CD4-positive, alpha-beta memory T cell (primary cell): ENCODE measurements at places on chromosomes 4 and X.

GRCh38 chr4:41505161-41505661, 32.7 kb upstream of the LIMCH1 start:
- DNase-seq, result no peak

GRCh38 chr4:743463-744211, 38.0 kb downstream of the PCGF3 start:
- DNase-seq, result no peak

GRCh38 chr4:17687237-17687857, 72.9 kb downstream of the MED28 start:
- DNase-seq, result no peak

GRCh38 chr4:141258558-141258957, 37.9 kb downstream of the ZNF330 start:
- DNase-seq, result no peak

- DNase-seq, result no peak
These were observed 684.0 kb upstream of the PRKX start for GRCh38 chrX:4397471-4397870.

DNA sequence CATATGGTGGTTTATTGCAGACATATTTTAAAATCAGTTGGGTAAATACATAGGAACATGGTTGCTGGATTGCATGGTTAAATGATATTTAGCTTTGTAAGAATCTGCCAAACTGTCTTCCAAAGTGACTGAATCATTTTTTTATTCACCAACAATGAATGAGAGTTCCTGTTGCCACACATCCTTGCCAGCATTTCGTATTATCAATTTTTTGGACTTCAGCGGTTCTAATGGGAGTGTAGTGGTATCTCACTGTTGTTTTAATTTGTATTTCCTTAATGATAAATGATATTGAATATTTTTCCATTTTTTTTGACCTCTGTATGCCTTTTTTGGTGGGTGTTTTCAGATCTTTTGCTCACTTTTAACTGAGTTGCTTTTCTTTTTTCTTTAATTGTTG, 1.4 kb upstream of the MTHFD2L start:
- no peak for DNase-seq

DNA sequence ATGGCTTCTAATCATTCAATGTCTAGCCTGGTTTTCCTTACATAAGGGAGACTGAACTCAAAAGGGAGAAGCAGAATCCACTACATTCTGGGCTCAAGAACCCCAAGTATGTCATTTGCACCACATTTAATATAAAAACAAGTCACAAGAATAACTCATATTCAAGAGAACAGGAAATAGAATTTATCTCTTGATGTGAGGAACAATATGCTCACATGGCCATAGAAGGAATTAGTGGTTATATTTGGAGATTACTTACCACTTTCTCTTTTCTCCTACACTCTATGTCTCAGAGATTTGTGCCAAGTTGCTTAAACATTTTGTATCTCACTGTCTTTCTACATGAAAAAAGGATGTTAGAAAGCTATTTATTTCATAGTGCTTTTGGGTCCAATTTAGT, 922.6 kb upstream of the PABPC4L start:
- no peak for DNase-seq

DNA sequence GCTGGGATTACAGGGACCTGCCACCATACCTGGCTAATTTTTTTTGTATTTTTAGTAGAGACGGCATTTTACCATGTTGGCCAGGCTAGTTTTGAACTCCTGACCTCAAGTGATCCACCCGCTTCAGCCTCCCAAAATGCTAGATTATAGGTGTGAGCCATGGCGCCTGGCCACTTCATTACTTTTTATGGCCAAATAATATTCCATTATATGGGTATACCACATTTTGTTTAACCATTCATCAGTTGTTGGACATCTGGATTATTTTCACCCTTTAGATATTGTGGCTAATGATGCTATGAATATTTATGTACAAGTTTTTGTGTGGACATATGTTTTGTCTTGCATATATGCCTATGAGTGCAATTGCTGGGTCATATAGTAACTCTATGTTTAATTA, 8.6 kb upstream of the FHIP1A start:
- no peak for DNase-seq

DNA sequence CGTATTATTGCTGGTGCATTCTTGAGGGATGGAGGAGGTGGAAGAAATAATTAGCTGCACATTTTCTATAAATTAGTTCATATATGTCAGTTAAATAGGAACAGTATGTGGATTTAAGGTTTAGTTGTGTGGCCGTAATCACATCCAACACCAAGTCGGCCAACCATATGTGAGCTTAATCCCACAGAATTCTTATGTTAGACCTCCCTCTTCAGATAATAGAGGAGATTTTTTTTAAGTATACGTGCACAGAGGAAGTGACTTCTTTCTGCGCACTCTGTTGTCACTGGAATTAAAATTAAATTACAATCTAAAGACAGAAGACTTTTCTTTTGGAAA, 2.1 kb downstream of the SEPTIN11 start:
- no peak for DNase-seq

DNA sequence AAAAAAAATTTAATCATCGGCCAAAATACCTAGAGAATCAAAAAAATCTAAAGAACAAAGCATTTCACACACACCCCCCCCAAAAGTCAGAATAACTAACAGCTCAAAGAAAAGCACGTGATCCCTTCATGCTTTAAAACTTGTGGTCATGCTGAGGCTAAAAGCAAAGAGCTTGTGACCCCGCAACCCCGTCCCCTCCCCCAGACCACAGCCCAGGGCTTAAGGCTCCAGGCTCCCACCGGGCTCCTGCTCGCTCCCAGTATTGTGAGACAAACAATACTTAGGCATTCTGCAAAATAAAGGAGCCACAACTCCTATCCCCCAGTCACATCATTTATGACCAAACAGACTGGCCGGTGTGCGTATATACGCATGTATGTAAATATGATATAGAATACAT, 62.1 kb upstream of the CCDC160 start:
- DNase-seq, result no peak
